ENCODE measurements at places on chromosomes 7 and 10. TPM values are rescaled to one million over a fixed set of nuclear protein-coding genes. Genes with fewer than 3 reads are reported as not detected.

FBXO24 gene
- 0.47 TPM for total RNA-seq

GPR37 gene
- total RNA-seq: 4.7 TPM

DRGX gene
- total RNA-seq: not detected

BICC1 gene
- total RNA-seq: 74.9 TPM

LRRC61 gene
- total RNA-seq: 0.69 TPM

ASZ1 gene
- total RNA-seq: not detected

TDRD1 gene
- not detected for total RNA-seq

MAGI2 gene
- 12.8 TPM for total RNA-seq

ASCC1 gene
- total RNA-seq: 37.5 TPM

SFRP4 gene
- total RNA-seq: 0.32 TPM

GRM3 gene
- not detected for total RNA-seq

FKBP6 gene
- total RNA-seq: not detected

FZD8 gene
- total RNA-seq: 6.0 TPM

CALN1 gene
- not detected for total RNA-seq

MMD2 gene
- not detected for total RNA-seq

TECPR1 gene
- total RNA-seq: 25.7 TPM

C7orf33 gene
- total RNA-seq: not detected

ADARB2 gene
- not detected for total RNA-seq

SLC18A2 gene
- total RNA-seq: not detected

AOAH gene
- total RNA-seq: not detected

SORCS1 gene
- total RNA-seq: not detected

RTKN2 gene
- total RNA-seq: 0.47 TPM
